ENCODE measurements at places on chromosomes 3 and 15.

GRCh38 chr15:30922480-30923311 lies 19.0 kb downstream of the FAN1 start:
- no peak for DNase-seq

- no peak for DNase-seq
These were observed 30.4 kb upstream of the UBE2E1 start for GRCh38 chr3:23775254-23775909.

GRCh38 chr3:172384836-172385235 lies 63.4 kb downstream of the GHSR start:
- no peak for DNase-seq

GRCh38 chr15:47991357-47991756 lies 129.4 kb upstream of the SLC24A5 start:
- no peak for DNase-seq

DNA sequence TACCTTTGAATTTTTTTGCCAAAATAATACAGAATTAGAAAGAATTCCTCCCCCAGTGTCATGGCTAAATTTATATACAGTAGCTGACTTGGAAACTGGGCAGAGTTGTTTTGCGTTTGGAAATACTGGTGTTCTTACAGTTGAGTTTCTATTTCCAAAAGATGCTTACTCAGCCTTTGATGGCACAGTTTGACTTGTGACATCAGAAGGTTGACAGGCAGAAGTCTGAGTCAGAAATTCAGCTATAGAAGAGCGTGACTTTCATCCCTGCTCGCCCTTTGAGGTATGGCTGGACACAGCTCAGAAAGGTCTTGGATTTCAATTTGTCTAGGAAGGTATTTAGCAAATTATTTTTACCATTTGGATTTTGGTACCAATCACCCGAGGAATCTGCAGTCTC lies 175.8 kb downstream of the VGLL4 start:
- DNase-seq: no peak

- no peak for DNase-seq
These were observed 50.0 kb downstream of the RLBP1 start for GRCh38 chr15:89171136-89172072.

DNA sequence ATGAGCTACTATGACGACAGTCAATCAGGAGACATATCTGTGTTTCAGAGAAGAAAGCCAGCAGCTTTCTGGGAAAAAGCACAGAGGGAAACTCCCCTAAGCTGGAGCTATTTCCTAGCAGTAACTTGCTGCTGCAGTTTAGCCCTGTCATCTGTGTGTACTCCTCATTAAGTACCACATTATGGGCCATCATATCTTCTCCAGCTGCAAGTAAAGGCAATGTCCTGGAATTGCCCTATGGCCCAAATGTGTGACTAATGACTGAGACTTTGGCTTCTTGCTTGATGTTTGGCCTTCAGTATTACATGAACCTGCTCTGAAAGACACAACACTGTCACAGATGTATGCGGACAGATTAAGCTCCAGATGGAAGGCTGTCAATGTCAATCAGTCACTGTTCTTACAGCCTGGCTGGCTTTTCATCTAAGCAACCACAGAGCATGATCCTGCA lies 190.8 kb downstream of the FHIT start:
- DNase-seq: no peak

GRCh38 chr3:7461202-7461825 lies 600.4 kb downstream of the GRM7 start:
- no peak for DNase-seq
